ENCODE measurements at places on chromosomes 3 and 15. TPM values are rescaled to one million over a fixed set of nuclear protein-coding genes. Genes with fewer than 3 reads are reported as not detected.

Gene DENND6A
- total RNA-seq, result 11.9 TPM

Gene FOXL2NB
- total RNA-seq, result not detected

Gene TMEM40
- total RNA-seq, result not detected

Gene CHRNA7
- not detected for total RNA-seq

Gene LIPC
- total RNA-seq, result not detected

Gene WDR48
- 36.2 TPM for total RNA-seq

Gene CLDN16
- 0.23 TPM for total RNA-seq

Gene CRYGS
- 2.4 TPM for total RNA-seq

Gene RBP2
- not detected for total RNA-seq

Gene PLOD2
- 1,580 TPM for total RNA-seq

Gene IGSF11
- total RNA-seq, result not detected

Gene PPP1R14D
- total RNA-seq, result not detected

Gene ITIH4
- total RNA-seq, result 1.3 TPM

Gene STRA6
- total RNA-seq, result 47.2 TPM

Gene EOMES
- not detected for total RNA-seq

Gene RAD51
- total RNA-seq, result 4.8 TPM

Gene CLRN1
- total RNA-seq, result not detected

Gene PEX11A
- total RNA-seq, result 8.0 TPM

Gene FRMD5
- total RNA-seq, result 16.5 TPM

Gene FAM81A
- total RNA-seq, result 0.30 TPM

Gene C2CD4A
- total RNA-seq, result not detected

Gene ATP8B4
- 0.42 TPM for total RNA-seq

Gene UTS2B
- total RNA-seq, result 0.30 TPM

Gene SLC24A5
- total RNA-seq, result not detected

Gene IL16
- under 0.01 TPM for total RNA-seq

Gene SETMAR
- total RNA-seq, result 9.5 TPM

Gene GOLGA8T
- total RNA-seq, result not detected

Gene KLF13
- 10.7 TPM for total RNA-seq

Gene RTP1
- not detected for total RNA-seq

Gene GOLGA6L7
- total RNA-seq, result not detected

Gene PLSCR2
- not detected for total RNA-seq

Gene MYZAP
- total RNA-seq, result under 0.01 TPM

Gene CADPS
- 16.9 TPM for total RNA-seq

Gene DVL3
- 63.3 TPM for total RNA-seq

Gene SLC35G2
- total RNA-seq, result 9.0 TPM

Gene SOX14
- not detected for total RNA-seq

Gene IQCF5
- total RNA-seq, result not detected

Gene GXYLT2
- 74.2 TPM for total RNA-seq

Gene CYP1A2
- total RNA-seq, result not detected

Gene CACNA2D2
- total RNA-seq, result not detected

Gene REC114
- not detected for total RNA-seq

Gene KCNMB2
- total RNA-seq, result not detected

Gene NAALADL2
- 17.8 TPM for total RNA-seq

Gene ABHD17C
- 3.0 TPM for total RNA-seq

Gene FGF7
- total RNA-seq, result 342 TPM

Gene INSYN1
- total RNA-seq, result 0.23 TPM

Gene VIPR1
- total RNA-seq, result not detected

Gene SRGAP3
- 1.5 TPM for total RNA-seq

Gene GMNC
- total RNA-seq, result 0.30 TPM

Gene CTSH
- total RNA-seq, result 3.9 TPM

Gene UBAP1L
- total RNA-seq, result 2.8 TPM

Gene RHOV
- under 0.01 TPM for total RNA-seq

Gene ATP13A5
- not detected for total RNA-seq

Gene SIDT1
- total RNA-seq, result not detected

Gene DAZL
- total RNA-seq, result not detected

Measured in smooth muscle cell of the umbilical artery (primary cell).